Suprapubic skin (tissue), 4 donors: ENCODE measurements at places on chromosomes 11 and 22.

DNA sequence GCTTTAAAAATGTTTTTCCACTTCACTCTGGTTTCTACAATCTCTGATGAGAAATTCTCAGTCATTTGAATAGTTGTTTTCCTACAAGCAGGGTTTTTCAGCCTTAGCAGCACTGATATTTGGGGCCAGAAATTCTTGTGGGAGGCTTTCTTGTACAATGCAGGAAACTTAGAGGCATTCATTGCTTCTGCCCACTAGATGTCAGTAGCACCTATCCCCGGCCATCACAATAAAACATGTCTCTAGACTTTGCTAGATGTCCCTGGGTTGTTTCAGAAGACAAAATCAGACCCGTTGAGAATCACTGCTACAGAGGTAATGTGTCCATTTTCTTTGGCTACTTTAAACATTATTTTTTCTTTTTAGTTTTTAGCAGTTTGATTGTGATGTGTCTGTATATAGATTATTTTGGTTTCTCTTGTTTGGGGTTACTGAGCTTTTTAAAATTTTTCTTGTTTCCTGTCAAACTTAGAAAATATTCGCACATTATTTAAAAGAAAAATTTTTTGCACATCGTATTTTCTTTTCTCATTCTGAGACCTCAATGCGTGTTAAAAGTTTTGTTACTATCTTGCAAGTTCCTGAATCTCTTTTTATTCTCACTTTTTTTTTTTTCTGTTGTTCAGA lies 60.8 kb upstream of the CCDC179 start:
- H3K4me1 ChIP-seq, result no peaks in the 10 kb centered on the region
- no peaks in the 10 kb centered on the region for H3K27me3 ChIP-seq
- no peaks in the 10 kb centered on the region for H3K36me3 ChIP-seq
- DNase-seq, result no peak
- no peak overlapping the region for H3K27ac ChIP-seq
- H3K4me3 ChIP-seq, result no peak overlapping the region

DNA sequence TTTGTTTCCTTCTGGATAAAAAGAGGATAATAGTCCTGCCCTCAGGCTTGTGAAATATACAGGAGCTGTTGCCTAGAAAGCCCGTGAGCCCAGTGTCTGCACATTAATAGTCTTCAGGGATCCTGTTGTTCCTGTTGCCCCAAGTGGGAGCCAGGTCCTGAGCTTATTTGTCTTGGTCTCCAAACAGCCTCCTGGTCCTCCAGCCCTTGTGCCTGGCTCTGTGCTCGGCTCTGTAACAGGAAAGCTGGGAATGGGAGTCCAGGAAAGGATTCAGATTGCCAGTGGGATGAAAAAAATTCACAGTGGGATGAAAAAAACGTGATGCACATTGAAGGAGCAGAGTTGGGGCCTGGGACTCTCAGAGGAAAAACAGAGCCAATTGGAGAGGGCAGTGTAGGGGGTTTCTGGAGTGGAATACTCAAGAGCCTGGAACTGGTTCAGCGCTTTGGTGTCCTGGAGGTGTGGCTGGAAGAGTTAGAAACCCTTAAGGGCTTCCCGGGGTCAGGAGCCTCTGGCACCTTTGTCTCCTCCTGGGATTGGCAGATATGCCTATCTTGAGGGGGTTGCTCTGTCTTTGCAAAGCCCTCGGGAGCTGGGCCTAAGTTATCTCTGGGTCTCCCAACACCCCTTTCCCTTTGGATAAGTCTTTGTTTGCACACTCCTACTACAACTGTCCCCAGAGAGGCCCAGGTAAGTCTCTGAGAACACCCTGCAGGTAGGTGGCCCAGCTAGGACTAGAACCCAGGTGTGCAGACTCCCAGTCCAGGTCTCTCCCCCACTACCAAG lies 2.3 kb upstream of the INPPL1 start:
- peak overlapping the region; percentile 77 for H3K4me3 ChIP-seq
- H3K36me3 ChIP-seq, result no peaks in the 10 kb centered on the region
- DNase-seq, result no peak
- peaks cover 41% of the 10 kb centered on the region for H3K4me1 ChIP-seq

GRCh38 chr11:46465683-46466082 lies 74.1 kb upstream of the CHRM4 start:
- no peaks in the 10 kb centered on the region for H3K27me3 ChIP-seq
- peaks cover 4% of the 10 kb centered on the region for H3K36me3 ChIP-seq
- no peak overlapping the region for H3K4me3 ChIP-seq
- no peak for DNase-seq
- H3K4me1 ChIP-seq, result no peaks in the 10 kb centered on the region

GRCh38 chr11:36411202-36411640 lies 98.9 kb downstream of the TRAF6 start:
- H3K4me3 ChIP-seq, result no peak overlapping the region
- no peaks in the 10 kb centered on the region for H3K27me3 ChIP-seq
- no peak for DNase-seq
- H3K27ac ChIP-seq, result no peak overlapping the region

- H3K36me3 ChIP-seq, result peaks cover 3% of the 10 kb centered on the region
- DNase-seq, result no peak
- no peak overlapping the region for H3K27ac ChIP-seq
- no peaks in the 10 kb centered on the region for H3K4me1 ChIP-seq
- no peaks in the 10 kb centered on the region for H3K27me3 ChIP-seq
- H3K4me3 ChIP-seq, result no peak overlapping the region
These were observed 44.7 kb downstream of the CSTF3 start for GRCh38 chr11:33116535-33116934.
